Stimulated activated CD4-positive, alpha-beta T cell treated with anti-CD3 and anti-CD28 coated beads, Interleukin-1b, Interleukin-23, amount 100 ng/mL, for 1 hour (primary cell): ENCODE measurements at places on chromosomes 1 and 21.

- DNase-seq: no peak
Measured at GRCh38 chr21:44568261-44568660, 5.3 kb upstream of the KRTAP10-4 start.

DNA sequence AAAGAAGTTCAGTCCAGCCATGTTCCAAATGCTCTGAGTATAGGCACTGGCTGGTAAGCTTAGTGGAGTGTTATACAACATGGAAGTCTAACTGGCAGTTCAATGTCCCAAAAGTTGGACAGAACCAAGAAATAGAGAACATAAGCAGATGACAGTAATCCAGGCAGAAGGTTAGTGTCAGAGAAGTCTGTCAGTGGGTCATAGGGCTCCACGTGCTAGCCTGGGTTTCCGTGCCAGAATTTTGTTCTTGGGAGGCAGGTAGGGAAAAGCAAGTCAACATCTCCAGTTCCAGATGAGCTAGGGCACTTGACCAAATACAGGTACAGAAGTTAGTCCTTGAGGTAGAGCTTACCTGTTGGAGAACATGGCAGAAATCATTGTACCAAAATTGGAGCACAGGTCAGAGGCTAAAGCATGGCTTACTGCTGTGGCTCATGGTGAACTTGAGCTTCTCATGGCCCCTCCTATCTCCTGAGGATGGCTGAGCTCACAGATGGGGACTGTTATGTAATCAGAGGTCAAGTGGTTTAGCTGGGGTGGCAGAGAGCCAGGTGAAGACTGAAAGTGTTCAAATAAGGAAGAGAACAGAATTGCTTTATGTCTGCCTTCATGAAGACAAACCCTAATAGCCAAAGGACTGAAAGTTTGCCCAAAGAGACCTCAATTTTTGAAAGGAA lies 170.8 kb downstream of the NFIA start:
- DNase-seq: no peak

DNA sequence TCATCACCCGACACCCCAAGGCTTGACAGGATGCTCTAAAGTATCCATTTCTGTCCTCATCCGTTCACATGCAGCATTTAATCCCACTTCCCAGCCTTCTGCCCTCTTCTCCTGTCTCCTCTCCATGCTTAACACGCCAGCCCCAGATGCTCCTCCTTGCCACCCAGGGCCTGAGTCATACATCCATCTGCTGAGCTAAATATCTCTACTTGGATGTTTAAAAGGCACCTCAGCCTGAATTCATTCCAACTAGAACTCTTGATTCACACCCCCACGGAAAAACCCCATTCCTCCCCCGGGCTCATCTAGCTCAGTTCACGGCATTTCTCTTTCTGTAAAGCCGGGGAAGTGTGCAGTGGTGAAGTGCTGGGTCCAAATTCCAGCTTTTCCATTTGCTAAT lies 27.7 kb downstream of the TEX35 start:
- DNase-seq: no peak

DNA sequence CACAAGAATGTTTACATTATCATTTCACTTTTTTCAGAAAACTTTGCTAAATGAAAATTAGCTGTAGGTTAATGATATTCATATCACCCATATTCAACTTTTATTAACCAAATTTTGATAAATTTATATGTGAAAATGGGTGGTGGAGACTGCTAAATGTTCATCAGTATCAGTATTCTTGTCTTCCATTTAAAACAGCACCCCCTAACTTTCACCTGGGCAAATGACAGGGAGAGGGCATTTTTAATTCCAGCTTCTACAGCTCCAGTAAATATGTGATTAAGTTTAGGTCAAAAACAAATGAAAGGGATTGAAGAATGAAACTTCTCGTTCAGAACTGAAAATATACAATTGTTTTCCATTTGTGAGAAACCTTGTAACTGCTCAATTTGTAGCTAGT lies 722.2 kb downstream of the KCNT2 start:
- no peak for DNase-seq

DNA sequence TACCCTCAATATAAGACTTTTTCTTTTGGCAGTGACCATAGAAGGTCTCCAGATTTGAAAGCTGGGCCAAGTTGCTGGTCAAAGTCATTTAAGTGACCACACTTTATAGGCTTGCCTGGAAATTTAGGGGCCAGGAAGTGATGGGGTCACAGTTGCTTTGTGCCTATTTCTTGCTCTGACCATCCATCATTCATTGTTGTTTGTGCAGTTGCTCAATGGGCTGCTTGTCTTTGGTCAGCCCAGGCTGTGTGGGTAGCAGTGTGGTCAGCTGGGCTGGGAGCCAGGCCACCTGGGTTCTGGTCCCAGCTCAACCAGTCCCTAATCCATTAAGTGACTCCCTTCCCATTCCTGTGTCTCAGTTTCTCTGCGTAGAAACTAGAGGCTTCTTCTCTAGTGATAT lies 2.1 kb upstream of the OTUD7B start:
- no peak for DNase-seq

- no peak for DNase-seq
Measured at GRCh38 chr1:39469150-39469549, 22.3 kb upstream of the BMP8A start.
